A673 (cell line): ENCODE measurements at places on chromosomes 6 and 20. TPM values are rescaled to one million over a fixed set of nuclear protein-coding genes. Genes with fewer than 3 reads are reported as not detected.

GRCh38 chr6:34514593-34515472 is 41.3 kb downstream of the SPDEF start:
- DNase-seq, result peak; percentile 77

DNA sequence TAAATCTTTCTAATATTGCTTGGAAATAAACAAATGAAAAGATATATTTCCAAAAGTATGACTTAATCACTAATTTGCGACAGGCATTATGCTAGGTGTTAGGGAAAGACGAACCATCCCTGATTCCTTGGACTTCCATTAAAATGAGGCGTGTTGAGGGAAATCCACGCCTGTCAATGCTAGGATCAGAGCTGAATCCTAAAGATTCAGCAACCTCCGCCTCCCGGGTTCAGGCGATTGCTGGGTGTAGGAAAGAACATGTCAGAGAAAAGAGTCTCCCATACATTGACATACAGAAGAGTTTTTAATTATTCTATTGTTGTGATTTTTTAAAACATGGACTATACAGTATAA is 16.8 kb upstream of the PRSS16 start:
- no peak for DNase-seq

- DNase-seq, result no peak
These were observed 265.2 kb upstream of the RIN2 start for GRCh38 chr20:19492687-19493336.

DNA sequence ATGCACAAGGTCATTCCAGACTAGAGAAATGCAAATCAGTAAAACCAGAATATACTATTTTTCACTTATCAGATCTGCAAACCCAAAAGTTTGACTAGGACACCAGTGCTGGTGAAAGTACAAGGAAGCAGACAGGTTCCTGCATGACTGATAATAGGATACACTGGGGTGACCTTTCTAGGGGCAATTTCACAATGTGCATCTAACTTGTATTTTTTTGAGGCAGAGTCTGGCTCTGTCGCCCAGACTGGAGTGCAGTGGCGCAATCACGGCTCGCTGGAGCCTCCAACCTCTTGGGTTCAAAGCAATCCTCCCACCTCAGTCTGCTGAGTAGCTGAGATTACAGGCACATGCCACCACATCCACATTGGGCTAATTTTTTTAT is 11.4 kb downstream of the COMMD7 start:
- DNase-seq, result no peak

DNA sequence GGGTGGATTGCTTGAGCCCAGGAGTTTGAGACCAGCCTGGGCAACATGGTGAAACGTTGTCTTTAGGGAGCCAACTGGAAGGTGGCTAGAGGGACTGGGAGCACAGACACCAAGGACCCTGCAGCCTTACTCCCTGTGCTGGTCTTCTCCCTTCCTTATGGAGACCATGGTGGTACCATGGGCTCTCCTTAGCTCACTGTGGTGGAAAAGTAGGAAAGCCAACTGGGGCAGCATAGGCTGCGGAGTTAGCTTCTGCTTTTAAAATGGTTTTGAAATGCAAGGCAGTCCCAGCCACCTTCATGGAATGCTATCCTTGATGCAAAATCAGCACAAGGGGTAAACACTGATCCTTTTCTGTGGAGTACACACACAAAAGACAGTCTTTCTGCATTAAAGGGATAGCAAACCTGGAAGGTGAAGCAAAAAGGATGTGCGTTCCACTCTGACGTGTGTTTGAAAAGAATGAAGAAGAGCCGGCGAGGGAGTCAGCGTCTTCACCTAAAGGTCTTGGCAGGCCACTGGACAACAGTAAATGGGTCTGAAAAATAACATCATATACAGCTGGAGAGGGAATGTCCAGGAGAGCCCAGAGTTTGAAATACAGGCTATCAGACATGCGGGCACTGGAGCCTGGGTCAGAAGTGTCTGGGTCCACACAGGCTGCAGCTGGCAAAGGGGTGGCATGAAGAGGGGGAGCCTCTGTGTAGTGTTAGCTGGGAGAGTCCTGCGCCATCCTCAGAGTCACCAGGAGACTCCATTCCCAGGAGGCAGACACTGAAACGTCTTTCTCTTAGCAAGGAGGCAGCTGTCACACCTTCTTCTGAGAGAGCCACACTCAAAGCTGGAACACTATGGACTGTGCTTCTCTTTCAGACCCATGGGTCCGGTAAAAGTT is 58.5 kb downstream of the GPR6 start:
- DNase-seq, result no peak

DNA sequence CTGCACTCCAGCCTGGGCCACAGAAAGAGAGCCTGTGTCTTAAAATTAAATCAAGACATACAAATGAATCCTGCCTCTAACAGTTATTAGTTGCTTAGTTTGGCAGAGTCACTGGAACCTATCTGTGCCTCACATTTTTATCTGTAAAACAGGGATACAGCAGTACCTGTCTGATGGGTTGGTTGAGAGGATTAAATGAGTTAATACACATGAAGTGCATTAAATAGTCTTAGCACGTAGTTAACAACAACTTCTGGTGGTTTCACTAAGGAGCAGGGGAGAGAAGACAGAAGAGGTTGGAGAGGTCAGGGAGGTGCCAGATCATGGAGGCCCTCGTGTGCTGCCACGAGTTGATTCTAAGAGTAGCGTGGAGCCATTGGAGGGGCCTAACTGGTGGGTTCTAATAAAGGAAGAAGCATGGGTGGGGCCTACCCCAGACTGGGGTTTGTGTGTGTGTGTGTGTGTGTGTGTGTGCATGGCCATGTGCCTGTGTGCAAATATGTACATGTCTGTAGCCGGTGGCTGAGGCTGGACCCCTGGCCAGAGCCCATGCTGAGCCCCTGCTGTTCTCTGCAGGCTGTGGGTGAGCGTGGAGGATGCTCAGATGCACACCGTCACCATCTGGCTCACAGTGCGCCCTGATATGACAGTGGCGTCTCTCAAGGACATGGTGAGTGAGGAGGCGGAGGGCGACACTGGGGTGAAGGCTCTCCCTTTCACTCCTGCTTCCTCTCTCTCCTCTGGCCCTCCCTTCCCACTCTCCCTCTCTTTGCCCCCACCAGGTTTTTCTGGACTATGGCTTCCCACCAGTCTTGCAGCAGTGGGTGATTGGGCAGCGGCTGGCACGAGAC is 9.1 kb downstream of the RBCK1 start:
- DNase-seq, result no peak

DNA sequence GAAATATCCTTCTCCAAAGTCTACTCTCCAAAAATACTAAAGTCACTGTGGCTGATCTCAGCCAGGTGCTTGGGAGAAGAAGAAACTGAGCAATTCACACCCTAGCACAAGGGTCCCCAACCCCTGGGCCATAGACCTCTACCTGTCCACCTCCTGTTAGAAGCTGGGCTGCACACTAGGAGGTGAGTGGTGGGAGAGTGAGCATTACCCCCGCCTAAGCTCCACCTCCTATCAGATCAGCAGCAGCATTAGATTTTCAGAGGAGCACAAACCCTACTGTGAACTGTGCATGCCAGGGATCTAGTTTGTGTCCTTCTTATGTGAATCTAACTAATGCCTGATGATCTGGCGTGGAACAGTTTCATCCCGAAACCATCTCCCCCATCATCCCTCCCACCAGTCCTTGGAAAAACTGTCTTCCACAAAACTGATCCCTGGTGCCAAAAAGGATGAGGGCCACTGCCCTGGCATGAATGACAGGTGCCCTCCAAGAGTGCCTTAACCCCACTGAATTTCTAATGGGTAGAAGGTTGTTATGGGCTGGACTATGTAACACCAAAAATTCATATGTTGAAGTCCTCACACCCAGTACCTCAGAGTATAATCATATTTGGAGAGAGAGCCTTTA is 109.2 kb upstream of the CDYL start:
- DNase-seq, result no peak

DNA sequence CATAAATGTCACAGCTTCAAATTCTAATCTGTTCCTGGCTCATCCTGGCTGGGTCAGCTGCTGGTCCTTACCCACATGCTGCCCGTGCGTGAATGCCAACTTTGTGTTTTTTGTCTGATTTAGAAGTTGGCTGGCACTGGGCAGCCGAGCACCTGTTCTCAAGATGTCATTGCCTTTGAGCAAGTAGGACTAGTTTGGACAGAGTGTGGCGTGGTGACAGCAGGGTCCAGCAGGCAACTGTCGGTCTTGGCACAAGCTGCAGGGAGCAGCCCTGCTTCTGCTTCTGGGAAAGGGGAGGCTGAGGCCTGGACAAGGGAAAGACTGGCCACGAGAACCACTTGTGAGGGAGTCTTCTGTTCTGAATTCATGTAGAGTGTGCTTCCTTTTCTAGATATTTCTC is 26.4 kb upstream of the ADRM1 start:
- DNase-seq, result no peak

DNA sequence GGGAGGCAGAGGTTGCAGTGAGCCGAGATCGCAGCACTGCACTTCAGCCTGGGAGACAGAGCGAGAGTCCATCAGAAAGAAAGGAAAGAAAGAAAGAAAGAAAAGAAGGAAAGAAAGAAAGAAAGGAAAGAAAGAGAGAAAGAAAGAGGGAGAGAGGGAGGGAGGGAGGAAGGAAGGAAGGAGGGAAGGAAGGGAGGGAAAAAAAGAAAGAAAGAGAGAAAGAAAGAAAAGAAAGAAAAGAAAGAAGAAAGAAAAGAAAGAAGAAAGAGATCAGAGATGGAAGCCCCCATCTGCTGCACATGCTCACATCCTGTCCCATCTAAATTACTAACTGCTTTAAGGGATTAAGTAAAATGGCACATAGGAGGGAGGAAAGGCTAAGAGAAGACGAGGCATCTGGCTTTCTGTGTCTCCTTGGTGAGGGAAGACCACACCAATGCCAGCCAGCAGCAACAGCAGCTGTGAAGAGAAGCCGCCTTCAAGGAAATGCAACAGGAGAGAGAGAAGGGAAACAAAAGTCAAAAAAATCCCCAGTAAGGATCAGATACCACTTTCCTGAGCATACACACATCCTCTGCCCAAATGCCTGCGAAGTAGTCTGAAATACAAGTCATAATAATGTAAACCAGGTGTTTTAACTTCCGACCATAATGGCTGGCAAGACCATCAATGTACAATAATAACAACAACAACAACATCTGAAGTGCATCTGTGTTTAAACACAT is 300.2 kb upstream of the JARID2 start:
- no peak for DNase-seq

DNA sequence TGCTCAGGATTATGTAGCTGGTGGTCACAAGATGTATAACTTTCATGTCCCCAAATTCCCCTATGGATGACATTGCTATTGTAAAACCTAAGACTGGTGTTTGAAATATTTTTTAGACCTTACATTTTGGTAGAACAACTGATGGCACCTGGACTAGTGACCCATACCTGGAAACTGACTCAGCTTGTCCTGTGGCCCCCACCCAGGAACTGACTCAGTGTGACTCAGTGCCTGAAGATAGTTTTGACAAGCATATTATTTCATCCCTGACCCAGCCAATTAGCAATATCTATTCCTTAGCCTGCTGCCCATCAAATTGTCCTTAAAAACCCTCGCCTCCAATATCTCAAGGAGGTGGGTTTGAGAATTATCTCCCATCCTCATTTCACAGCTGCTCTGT is 90.9 kb upstream of the GRIK2 start:
- no peak for DNase-seq

DNA sequence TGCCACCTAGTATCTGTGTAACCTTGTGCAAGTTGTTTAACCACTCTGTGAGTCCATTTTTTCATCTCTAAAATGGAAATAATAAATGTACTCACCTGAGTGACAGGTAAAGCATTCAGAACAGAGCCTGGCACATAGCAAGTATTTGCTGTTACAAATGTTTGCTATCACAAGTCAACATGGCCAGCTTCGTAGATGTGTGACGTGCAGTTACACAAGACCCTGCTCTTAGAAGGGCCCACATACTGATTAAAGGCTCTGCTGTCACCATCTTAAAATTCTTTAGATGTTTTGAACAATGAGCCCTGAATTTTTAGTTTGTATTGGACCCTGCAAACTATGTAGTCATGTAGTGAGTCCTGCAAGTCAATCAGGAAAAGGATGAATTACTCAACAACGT is 40.4 kb upstream of the KIAA1586 start:
- no peak for DNase-seq

- no peak for DNase-seq
These were observed 45.8 kb downstream of the DLGAP4 start for GRCh38 chr20:36351937-36352336.

DNA sequence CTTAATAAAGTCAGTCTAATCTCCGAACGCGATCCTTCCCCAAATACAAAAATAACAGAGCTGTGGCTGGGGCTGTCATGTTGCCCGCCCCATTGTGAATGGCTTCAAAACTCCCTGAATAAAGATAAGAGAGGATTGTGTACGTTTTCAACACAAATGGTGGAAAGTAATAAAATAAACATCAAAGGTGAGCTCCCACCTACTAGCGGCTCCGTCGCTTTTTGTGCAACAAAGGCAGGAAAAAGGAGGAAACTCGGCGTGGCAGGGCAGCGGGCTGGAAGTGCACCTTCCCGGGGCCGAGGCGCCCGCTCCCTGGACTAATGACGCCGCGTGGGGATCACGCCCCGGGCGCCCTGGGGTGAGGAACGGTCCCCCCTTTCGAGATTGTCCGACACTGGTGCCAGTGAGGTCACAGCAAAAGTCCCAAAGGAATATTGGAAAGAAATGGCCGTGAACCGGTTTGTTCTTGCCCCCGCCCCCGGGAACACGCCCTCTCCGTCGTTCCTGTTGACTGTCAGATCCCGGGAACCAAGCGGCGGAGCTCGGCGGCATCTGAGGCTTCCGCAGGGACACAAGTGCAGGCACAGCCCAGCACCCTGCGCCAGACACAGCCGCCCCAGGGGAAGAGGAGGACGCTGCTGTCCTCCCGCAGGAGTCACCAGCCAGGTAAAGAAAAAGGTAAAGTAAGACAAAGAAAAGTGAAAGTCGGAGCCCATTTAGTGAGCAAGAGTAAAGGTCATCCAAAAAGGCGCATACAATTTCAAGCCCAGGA is 1.1 kb upstream of the FOXQ1 start:
- no peak for DNase-seq

- DNase-seq, result no peak
These were observed 9.0 kb upstream of the TSHZ2 start for GRCh38 chr20:52963131-52963530.

DNA sequence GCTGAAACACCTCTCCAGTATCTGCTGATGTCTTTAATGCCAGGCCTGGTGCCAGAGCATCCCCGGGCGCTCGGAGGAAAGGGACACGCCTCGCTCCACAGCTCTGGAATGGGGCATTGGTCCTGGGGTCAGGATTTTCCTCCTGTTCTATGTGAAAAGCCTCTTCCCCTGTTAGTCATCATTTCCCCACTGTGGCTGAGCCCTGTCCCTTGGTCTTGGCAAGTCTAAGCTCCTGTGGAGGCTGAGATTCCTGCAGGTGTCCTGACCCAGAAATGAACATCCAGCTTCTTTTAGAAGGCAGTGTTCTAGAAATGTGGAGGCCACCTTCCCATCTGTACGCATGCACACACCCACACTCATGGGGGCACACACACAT is 19.4 kb downstream of the SYNDIG1 start:
- DNase-seq, result no peak

- DNase-seq, result peak; percentile 36
These were observed at the start of gene KCNQ5 for GRCh38 chr6:72621291-72622093. Gene KCNQ5, plus strand, starts transcription at chr6:72622064.

OR2J3 gene
- not detected in 2 replicates for total RNA-seq

LTB gene
- total RNA-seq, result not detected in 2 replicates

SCUBE3 gene
- 0.04 TPM in 1 of 2 replicates, not detected in the other for total RNA-seq

C20orf204 gene
- total RNA-seq, result 2.4 and 2.5 TPM in 2 replicates

ADGRG6 gene
- total RNA-seq, result 0.46 and 0.49 TPM in 2 replicates

MYT1 gene
- total RNA-seq, result not detected in 2 replicates

TUBB2B gene
- 144 and 158 TPM in 2 replicates for total RNA-seq
